ENCODE measurements at places on chromosomes 7 and 10. TPM values are rescaled to one million over a fixed set of nuclear protein-coding genes. Genes with fewer than 3 reads are reported as not detected.

GRCh38 chr10:67695555-67695954 is 440 bp downstream of the CTNNA3 start:
- H3K27ac ChIP-seq: no peak overlapping the region
- DNase-seq: no peak
- no peak overlapping the region for H3K4me3 ChIP-seq
- peaks cover 40% of the 10 kb centered on the region for H3K27me3 ChIP-seq
- H3K36me3 ChIP-seq: no peaks in the 10 kb centered on the region

MRLN gene
- total RNA-seq: not detected

GIMAP5 gene
- not detected for total RNA-seq

- H3K36me3 ChIP-seq: no peaks in the 10 kb centered on the region
- DNase-seq: no peak
- H3K4me1 ChIP-seq: peaks cover 34% of the 10 kb centered on the region
- peak overlapping the region; percentile 81 for H3K27ac ChIP-seq
- H3K27me3 ChIP-seq: no peaks in the 10 kb centered on the region
These were observed 16.1 kb upstream of the CAV2 start for GRCh38 chr7:116483271-116483942.

DNA sequence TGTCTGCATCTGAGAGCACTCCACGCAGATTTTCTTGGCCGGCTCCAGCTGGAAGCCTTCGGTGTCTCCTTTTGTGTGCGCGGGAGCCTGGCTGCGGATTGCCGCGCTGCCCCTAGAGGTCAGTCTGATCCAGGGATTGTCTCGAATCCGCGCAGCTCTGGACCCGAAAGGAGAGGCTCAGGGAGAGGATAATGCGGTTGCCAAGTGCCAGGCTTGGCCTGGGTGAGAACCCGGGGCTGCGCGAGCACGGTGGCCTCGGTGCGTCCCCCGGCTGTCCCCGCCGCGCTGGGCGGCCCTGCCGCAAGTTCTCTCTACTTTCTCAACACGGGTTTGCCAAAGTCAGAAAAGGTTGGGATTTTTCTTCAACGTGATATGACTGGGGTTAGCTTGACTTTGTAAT is 140.9 kb downstream of the ADCYAP1R1 start:
- no peaks in the 10 kb centered on the region for H3K36me3 ChIP-seq
- DNase-seq: no peak
- no peak overlapping the region for H3K27ac ChIP-seq

- H3K4me1 ChIP-seq: no peaks in the 10 kb centered on the region
- no peak overlapping the region for H3K4me3 ChIP-seq
- H3K27me3 ChIP-seq: no peaks in the 10 kb centered on the region
- DNase-seq: no peak
- peaks cover 5% of the 10 kb centered on the region for H3K36me3 ChIP-seq
These were observed 32.5 kb downstream of the C10orf143 start for GRCh38 chr10:130078120-130078519.

C1QL3 gene
- total RNA-seq: not detected

GRCh38 chr7:28998105-28998504 is 40.0 kb upstream of the TRIL start:
- no peak overlapping the region for H3K27ac ChIP-seq
- peaks cover 23% of the 10 kb centered on the region for H3K27me3 ChIP-seq
- H3K4me3 ChIP-seq: no peak overlapping the region
- peaks cover 1% of the 10 kb centered on the region for H3K4me1 ChIP-seq
- DNase-seq: no peak

PMPCB gene
- 52.7 TPM for total RNA-seq

ELMO1 gene
- not detected for total RNA-seq

- H3K36me3 ChIP-seq: peaks cover 14% of the 10 kb centered on the region
- H3K4me1 ChIP-seq: peaks cover 26% of the 10 kb centered on the region
- no peak overlapping the region for H3K27ac ChIP-seq
- no peaks in the 10 kb centered on the region for H3K27me3 ChIP-seq
- no peak overlapping the region for H3K4me3 ChIP-seq
These were observed 67.6 kb upstream of the DDC start for GRCh38 chr7:50632561-50633413.

DNA sequence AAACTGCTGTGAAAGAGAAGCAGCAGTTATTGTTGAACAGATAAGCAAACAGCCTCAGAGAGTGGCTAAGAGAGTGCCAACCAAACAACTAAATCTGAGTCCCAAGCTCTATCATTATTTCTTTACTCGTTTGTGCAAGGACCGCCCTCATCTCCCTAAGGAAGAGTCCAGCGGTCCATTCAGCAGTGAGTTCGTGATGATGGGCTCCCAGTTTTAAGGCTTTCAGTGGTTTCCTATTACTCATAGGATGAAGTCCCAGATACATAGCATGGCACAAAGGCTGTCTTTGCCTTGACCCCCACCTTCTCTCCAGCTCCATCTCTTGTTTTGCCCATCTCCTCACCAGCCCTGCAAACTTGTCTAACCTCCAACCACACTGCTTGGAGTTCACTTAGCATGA is 24.3 kb upstream of the PDE1C start:
- no peaks in the 10 kb centered on the region for H3K36me3 ChIP-seq
- no peaks in the 10 kb centered on the region for H3K27me3 ChIP-seq
- peak overlapping the region; percentile 86 for H3K27ac ChIP-seq
- H3K4me3 ChIP-seq: no peak overlapping the region
- DNase-seq: no peak

GRCh38 chr10:4506095-4506494 is 319.9 kb upstream of the AKR1E2 start:
- peaks cover 9% of the 10 kb centered on the region for H3K4me1 ChIP-seq
- no peak for DNase-seq
- H3K27me3 ChIP-seq: no peaks in the 10 kb centered on the region
- peaks cover 1% of the 10 kb centered on the region for H3K36me3 ChIP-seq
- no peak overlapping the region for H3K4me3 ChIP-seq
- no peak overlapping the region for H3K27ac ChIP-seq

DNA sequence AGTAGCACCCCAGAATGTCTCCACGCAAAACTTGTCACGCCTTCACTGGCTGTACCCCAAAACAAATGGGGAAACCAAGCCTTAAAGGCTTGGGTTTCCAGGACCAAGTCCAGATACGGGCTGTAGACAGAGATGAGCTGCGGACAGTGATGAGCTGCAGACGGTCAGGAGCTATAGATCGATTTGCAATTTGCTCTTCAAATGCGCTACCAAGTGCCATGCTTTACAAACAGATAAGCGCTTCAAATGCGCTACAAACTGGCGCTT is 658 bp upstream of the SGCE start:
- DNase-seq: no peak
- H3K27ac ChIP-seq: peak overlapping the region; percentile 92
- H3K36me3 ChIP-seq: peaks cover 2% of the 10 kb centered on the region
- H3K4me3 ChIP-seq: peak overlapping the region; percentile 90
- no peaks in the 10 kb centered on the region for H3K27me3 ChIP-seq
- H3K4me1 ChIP-seq: peaks cover 19% of the 10 kb centered on the region

DNA sequence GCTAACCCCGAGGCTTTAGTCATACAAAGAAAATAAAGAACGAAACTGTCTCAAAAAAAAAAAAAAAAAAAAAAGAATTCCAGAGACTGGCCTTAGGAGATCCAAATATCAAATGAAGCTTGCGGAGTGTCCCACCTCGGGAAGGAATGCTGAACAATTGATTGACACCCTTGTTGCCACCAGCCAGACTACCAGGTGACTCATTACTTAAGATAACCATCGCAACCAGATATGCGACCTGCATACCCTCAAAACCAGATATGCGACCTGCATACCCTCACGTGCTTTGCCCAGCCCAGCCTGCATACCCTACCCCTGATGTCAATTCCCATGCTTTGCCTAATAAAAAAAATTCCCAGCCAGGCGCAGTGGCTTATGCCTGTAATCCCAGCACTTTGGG is 2.7 kb upstream of the PRKRIP1 start:
- H3K4me1 ChIP-seq: peaks cover 18% of the 10 kb centered on the region
- no peaks in the 10 kb centered on the region for H3K27me3 ChIP-seq
- peaks cover 3% of the 10 kb centered on the region for H3K36me3 ChIP-seq
- no peak for DNase-seq
- H3K4me3 ChIP-seq: no peak overlapping the region

- no peak overlapping the region for H3K4me3 ChIP-seq
- H3K27me3 ChIP-seq: peaks cover 3% of the 10 kb centered on the region
- no peak for DNase-seq
- H3K27ac ChIP-seq: no peak overlapping the region
- H3K4me1 ChIP-seq: peaks cover 28% of the 10 kb centered on the region
These were observed 6.9 kb downstream of the FAM241B start for GRCh38 chr10:69636626-69637605.

DNA sequence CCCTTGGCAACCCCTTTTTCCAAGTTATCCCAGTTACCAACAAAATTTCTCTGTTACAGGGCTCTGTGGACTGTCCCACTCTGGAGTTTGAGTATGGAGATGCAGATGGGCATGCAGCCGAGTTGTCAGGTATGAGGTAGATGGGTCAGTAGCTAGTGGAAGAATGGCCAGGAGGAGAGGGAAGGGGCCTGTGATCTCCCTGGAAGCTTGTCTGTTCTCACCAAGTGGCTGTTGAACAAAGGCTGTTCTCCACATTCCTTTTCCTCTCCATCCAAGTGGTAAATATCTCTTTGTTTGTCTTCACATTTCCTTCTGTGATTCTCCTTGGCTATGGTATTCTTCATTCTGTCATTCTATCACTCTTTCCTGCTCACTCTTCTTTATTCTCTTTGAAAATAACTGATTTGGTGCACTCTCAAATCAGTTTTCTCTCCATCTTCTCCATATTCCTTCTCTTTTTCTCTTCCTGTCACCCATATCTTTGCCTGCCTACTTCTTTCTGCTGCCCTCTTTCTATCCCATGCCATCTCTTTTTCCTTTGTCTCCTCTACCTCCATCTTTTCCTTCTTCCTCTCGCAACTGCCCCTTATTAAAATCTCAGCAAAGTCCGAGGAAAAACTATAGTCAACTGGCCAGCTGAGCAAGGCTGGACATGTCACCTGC is 5.9 kb downstream of the STRIP2 start:
- no peak overlapping the region for H3K27ac ChIP-seq
- DNase-seq: no peak
- no peaks in the 10 kb centered on the region for H3K36me3 ChIP-seq
- H3K4me1 ChIP-seq: peaks cover 1% of the 10 kb centered on the region

- no peak overlapping the region for H3K4me3 ChIP-seq
- DNase-seq: peak; percentile 84
- peak overlapping the region; percentile 72 for H3K27ac ChIP-seq
- peaks cover 16% of the 10 kb centered on the region for H3K4me1 ChIP-seq
These were observed 36.3 kb downstream of the DRGX start for GRCh38 chr10:49359349-49360270.

DNA sequence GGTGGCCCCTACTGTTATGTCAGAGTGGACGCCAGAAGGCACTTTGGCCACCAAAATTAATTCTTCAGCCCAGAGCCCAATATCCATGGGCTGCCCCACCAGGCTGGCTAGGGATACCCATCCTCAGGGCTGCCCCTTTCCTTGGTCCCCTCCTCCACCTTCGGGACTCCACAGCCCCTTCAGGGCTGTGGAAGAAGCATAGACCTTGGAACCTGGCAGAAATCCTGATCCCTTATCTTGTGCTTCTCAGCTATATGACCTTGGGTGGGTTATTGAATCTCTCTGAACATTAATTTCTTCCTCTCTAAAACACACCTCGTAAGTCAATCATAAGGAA is 499 bp upstream of the TMUB1 start:
- peaks cover 53% of the 10 kb centered on the region for H3K4me1 ChIP-seq
- no peaks in the 10 kb centered on the region for H3K36me3 ChIP-seq
- H3K4me3 ChIP-seq: peak overlapping the region; percentile 69
- H3K27ac ChIP-seq: peak overlapping the region; percentile 10
- DNase-seq: no peak

NKX2-3 gene
- not detected for total RNA-seq
